ENCODE measurements at places on chromosomes 5 and 9. TPM values are rescaled to one million over a fixed set of nuclear protein-coding genes. Genes with fewer than 3 reads are reported as not detected.

GRCh38 chr9:127011772-127012171 lies 97.2 kb downstream of the RALGPS1 start:
- no peak for DNase-seq

- DNase-seq: peak; percentile 29
Observed at GRCh38 chr5:14298126-14298847, 155.1 kb downstream of the TRIO start.

DNA sequence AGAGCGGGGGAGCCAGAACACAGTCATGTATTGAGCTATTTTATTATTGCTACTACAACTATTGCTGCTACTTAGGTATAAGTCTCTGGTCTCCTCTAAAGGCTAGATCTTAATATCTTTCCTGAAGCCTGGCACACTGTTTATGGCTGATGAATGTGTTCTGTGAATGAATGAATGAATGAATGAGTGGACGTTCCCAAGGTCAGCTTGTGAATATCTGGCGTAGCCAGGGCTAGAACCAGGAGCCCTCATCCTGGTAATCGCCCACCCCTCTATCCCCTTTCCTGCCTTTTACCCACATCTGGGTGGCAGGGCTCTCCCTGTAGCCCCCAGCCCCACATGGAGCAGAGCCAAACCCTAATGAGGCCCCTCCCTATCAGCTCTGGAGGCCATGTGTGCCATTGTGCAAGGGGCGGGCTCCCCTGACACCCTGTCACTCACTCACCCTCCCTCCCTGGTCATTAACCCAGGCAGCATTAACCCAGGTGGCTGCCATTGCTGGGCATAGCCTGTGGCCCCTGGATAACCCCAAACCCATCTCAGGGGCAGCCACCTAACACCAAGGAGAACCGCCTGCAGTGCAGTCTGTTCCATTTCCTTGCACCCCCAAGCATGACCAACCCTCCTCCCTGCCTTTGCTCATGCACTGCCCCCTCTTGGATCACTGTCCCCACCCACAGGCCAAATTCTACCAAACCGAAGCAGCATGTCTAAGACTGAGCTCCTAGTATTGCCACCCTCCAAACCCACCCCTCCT lies 2.0 kb upstream of the AKNA start:
- DNase-seq: no peak

GRCh38 chr5:122755783-122756182 lies 19.1 kb upstream of the SNX2 start:
- no peak for DNase-seq

DNA sequence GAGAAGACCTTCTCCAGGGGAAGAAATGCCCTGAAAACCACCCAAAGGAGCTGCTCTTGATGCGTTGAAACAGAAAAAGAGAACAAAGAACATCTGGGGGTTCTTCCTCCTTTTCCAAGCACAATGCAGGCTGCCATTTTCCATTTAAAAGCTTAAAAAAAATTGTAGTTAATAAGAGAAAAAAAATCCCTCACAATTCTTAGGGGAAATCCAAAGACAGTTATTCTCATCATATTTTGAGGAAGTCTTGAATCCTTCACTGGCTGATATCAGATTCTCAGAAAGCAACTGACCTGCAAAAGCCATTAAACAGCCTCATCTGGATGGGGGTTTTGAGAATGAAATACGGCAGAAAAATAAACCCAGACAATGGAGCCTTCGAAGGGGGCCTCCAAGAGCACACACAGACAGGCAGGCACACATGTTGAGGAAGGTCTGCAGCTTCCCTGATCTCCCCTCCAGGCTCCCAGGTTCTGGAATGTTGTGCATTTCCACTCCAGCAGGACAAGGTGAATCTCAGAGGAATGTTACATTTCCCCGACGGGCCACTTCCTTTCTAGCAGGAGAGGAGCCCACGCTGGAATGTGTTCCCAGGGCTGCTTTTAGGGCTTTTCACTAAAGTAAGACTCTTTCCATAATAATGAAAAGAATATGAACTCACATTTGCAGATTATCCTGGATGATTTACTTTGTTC lies 159.4 kb upstream of the S1PR3 start:
- DNase-seq: no peak

GRCh38 chr9:124659099-124659659 lies 111.9 kb downstream of the NR6A1 start:
- DNase-seq: no peak

GRCh38 chr5:174413567-174414314 lies 310.6 kb upstream of the MSX2 start:
- DNase-seq: no peak

- DNase-seq: no peak
Observed at GRCh38 chr5:136061630-136062365, 33.0 kb downstream of the TGFBI start.

DNA sequence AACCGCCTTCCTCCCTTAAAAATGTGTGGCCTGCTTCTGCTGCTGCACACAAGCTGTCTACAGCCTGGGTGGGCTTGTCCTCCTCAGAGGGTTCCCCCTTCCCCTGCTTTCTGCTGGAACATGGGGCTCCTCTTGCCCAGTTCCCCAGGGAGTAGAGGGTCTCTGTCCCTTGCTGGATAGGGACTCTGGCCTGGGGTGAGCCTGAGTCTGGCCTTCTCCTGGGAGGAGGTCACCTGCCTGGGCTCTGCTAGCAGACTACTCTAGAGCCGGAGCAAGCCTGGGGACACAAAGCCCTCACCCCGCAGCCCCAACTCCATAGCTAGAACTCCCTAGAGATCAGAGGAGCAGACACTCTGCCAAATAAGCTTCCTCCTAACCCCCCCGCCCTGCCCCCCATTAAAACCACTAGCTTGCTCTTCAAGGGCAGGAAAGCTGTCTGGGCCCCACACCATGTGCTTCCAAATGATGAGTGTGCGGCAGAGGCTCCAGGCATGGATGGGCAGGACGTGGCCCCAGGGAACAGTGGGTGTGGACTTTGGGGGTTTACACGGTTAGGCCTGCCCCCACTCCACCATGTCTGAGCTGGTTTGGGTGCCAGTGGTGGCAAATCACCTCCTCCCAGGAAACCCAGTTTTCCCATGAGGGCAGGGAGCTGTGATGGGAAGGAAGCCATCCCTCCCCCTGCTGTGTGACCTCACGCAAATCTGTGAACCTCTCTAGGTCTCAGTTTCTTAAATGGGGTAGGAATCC lies 10.0 kb downstream of the TCF7 start:
- no peak for DNase-seq

The IFNK gene
- not detected for total RNA-seq
